Epithelial cell of proximal tubule (primary cell): ENCODE measurements at places on chromosomes 5 and 9. TPM values are rescaled to one million over a fixed set of nuclear protein-coding genes. Genes with fewer than 3 reads are reported as not detected.

DNA sequence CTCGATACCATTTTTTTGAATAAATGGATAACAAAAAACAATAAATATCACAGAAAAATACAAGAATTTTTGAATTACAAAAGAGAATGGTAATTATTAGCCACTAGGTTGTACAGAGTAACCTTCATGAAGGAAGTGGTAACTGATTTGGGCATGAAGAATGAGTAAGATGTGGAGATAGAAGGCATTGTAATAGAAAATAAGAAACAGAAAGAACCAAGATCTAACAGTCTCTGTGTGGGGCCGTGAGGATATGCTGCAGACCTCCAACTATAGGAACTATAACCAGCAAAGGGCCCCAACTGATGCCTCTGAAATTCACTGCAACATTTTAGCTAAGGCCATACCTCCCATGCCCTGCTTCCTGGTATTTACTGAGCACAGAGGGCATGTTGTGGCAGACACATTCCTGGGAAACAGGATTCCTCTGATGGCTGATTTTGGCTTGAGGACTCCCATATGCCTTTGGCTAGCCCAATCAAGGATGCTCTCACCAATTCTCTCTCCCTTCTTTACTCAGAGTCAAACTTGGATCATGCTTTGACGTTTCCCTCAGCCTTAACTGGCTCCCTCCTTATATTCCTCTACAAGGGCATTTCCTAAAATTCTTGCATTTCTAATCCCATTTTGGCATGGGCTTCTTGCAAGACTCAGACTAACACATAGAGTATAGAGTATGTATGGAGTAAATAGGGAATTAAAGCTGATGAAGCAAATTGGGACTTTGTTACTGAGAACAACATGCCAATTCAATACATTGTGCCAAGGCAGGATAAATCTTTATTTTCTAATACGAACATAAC is 208.9 kb downstream of the PDE4D start:
- DNase-seq = no peak

Gene C9
- total RNA-seq = not detected in 2 replicates

Gene TMC1
- not detected in 2 replicates for total RNA-seq

DNA sequence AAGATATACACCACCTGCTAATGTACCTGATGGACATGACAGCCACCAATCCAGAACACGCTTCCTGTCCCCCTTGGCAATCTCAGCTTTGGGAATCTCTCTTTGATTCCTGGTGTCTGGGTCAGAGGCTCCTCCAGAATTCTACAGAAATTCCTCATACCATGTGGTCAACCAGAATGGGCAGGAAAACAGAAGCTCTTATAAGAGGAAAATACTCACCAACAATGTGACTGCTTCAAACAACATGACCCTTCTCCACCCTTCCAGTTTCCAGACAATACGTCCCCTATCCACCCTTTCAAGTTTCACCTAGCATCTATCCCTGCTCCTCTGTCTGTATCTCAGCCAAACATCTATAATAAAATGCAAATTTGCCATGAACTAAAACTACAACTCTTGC is 247.2 kb downstream of the DENND1A start:
- no peak for DNase-seq

GRCh38 chr5:140926443-140927227 is 536 bp downstream of the PCDHAC1 start:
- DNase-seq = no peak

- DNase-seq = no peak
Measured at GRCh38 chr5:23411994-23412393, 95.4 kb upstream of the PRDM9 start.

Gene OTP
- not detected in 2 replicates for total RNA-seq

Gene TERT
- total RNA-seq = 0.07 TPM in 1 of 2 replicates, not detected in the other

DNA sequence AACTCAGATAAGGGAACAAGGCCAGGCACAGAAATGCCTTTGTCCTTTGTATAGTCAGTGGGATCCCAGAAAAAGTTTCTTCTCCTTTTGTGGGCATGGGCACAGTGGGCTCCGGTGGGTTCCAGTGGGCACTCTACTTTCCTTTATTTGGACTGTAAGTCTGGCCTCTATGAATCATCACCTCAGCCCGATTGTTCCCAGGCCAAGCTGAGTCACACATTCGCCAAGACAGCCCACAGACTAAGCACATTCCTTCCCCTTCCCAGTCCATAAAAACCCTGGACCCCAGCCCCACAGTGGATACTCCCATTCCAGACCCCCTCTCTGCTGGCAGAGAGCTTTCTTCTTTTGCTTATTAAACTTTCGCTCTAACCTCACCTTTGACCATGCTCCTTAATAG is 165.0 kb downstream of the FBXL17 start:
- DNase-seq = no peak

GRCh38 chr5:170226661-170227060 is 6.1 kb upstream of the C5orf58 start:
- DNase-seq = no peak
